Vagina (tissue), 2 donors: ENCODE measurements at places on chromosomes 5 and 9. TPM values are rescaled to one million over a fixed set of nuclear protein-coding genes. Genes with fewer than 3 reads are reported as not detected.

GRCh38 chr5:68319706-68320412, 104.3 kb downstream of the PIK3R1 start:
- no peaks in the 10 kb centered on the region for H3K36me3 ChIP-seq
- H3K4me1 ChIP-seq, result peaks cover 14% of the 10 kb centered on the region
- no peak overlapping the region for H3K4me3 ChIP-seq
- H3K27ac ChIP-seq, result no peak overlapping the region
- no peaks in the 10 kb centered on the region for H3K27me3 ChIP-seq

The C5orf58 gene
- not detected for total RNA-seq

GRCh38 chr5:176639981-176640380, 7.3 kb upstream of the TSPAN17 start:
- no peaks in the 10 kb centered on the region for H3K27me3 ChIP-seq
- DNase-seq, result no peak
- no peaks in the 10 kb centered on the region for H3K4me1 ChIP-seq
- H3K27ac ChIP-seq, result no peak overlapping the region

GRCh38 chr5:29321591-29321990, 1871.9 kb upstream of the CDH6 start:
- H3K4me3 ChIP-seq, result no peak overlapping the region
- H3K4me1 ChIP-seq, result no peaks in the 10 kb centered on the region
- H3K27ac ChIP-seq, result no peak overlapping the region
- H3K36me3 ChIP-seq, result no peaks in the 10 kb centered on the region
- no peak for DNase-seq
- H3K27me3 ChIP-seq, result no peaks in the 10 kb centered on the region

GRCh38 chr9:34689116-34689470, 2.0 kb downstream of the CCL19 start:
- no peaks in the 10 kb centered on the region for H3K27me3 ChIP-seq
- DNase-seq, result no peak
- no peak overlapping the region for H3K4me3 ChIP-seq

DNA sequence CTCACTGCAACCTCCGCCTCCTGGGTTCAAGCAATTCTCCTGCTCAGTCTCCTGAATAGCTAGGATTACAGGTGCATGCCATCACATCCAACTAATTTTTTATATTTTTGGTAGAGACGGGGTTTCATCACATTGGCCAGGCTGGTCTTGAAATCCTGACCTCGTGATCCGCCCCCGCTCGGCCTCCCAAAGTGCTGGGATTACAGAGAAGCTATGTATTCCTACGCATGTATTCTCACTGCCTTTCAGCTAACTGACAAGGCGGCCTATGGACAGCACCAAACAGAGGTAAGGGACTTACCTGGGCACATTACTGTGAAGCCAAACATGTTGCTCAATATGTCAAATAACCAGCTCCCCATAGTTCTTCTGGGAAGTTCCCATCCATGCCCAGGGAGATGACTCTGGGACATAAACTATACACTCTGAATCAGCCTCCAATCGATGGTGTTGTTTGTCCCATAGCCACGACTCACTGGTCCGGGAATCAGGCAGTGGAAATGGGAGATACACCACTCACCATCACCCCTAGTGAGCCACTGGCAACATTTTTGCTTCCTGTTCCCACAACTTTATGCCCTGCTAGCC, 114.6 kb downstream of the SYK start:
- H3K4me3 ChIP-seq, result no peak overlapping the region
- no peaks in the 10 kb centered on the region for H3K36me3 ChIP-seq
- no peak for DNase-seq

DNA sequence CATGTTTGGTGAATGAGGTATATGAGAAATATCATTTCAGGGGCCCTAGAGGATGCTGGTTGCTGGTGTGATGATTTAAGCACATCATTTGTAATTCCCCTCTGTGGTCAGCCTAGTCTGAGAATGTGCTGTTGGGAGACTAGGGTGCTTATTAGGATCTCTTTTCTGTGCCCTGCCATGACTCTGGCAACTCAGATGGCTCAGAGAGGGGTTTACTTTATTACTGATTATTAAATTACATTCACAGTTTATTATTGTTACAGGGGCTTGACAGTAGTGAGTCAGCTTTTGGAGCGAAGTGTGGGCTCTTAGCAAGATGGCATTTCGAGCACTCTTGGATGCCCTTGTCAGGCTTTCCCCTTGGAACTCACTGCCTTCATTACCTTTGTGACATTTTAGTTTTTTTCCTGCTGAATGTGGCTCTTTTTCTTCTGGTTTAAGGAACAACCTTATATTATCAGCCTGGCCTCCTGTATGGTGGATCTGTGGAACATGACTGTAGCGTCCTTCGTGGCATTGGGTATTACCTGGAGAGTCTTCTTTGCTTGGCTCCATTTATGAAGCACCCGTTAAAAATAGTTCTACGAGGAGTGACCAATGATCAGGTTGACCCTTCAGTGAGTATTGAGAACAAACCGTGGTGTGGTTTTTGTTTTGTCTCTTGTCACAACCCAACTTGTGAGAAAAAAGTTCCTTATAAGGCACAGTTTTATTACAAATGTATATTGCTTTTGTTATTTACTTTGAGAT, 33.8 kb downstream of the RCL1 start:
- H3K27me3 ChIP-seq, result no peaks in the 10 kb centered on the region
- H3K36me3 ChIP-seq, result no peaks in the 10 kb centered on the region
- no peak for DNase-seq
- H3K27ac ChIP-seq, result no peak overlapping the region

DNA sequence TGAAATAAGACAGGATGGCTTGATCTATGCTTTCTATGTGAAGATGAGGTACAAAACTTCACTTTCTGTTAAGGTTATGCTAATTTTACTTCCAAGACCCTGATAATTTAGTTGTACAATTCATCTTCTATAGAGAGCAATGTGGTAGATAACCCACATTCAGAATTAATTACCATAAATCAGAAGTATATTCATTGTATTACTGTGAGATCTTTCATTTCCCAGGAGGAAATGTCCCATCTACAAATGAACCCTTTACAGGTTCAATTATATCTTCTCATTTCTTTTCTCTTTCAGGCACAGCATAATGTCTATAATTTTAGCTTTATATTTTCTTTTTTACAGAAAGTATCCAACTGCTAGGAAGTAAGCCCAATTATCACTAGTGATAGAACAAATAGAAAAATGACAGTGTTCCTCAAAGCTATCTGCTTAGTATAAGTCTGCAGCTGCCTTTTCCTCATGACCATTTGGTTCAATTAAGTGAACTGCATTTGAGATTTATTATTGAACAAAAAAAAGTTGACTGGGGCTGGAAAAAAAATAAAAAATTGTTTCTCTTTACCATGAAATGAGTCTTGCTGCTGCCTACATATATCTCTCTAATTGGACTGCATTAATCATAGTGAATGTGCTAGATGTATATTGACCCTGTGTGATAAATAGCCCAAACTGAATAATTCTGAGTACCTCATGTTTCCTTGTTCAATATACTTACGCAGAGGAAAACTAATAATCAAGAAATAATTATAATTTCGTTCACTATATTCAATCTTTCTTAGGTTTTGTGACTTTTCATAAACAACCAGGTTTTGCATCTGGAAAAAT, 1329.4 kb downstream of the PTPRD start:
- no peak for DNase-seq
- H3K4me1 ChIP-seq, result no peaks in the 10 kb centered on the region
- H3K27me3 ChIP-seq, result no peaks in the 10 kb centered on the region
- H3K27ac ChIP-seq, result no peak overlapping the region
- no peaks in the 10 kb centered on the region for H3K36me3 ChIP-seq

DNA sequence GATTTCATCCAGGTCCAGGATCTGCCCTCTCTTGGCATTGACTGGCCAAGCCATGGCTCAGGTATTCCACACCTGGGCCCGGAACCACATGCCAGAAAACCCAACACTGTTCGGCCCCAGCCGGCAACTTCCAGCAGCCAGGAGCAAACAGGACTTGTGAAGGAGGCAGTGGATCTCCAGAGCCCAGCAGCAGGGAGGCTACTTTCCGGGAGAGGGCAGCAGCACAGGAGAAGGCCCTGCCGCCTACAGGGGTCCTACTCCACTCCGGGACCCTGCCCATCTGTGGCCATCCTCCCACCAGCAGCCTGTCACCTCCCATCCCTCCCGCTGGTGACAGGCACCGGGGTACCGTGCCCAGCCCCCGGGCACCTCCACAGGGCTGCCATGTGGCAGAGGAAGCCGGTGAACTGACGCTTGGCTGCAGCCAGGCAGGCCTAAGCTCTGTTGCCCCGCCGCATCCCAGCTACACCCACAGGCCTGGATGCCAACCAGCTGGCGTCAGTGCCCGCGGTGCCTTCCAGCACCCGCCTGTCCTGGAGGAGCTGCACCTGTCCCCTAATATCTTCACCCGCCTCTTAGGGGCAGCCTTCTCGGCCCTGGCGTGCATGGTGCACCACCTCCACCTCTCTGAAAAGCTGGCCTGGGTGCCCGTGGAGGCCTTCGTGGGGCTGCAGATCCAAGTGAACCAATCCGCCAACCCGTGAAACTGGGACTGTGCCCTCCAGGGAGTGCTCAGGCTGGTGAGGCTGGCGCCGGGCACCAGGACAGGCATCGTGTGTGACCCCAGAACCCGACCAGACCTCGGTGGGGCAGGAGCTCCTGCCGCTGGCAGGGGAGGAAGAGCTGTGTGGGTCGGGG, 18.9 kb upstream of the SLC30A5 start:
- no peak overlapping the region for H3K4me3 ChIP-seq
- H3K4me1 ChIP-seq, result no peaks in the 10 kb centered on the region
- no peaks in the 10 kb centered on the region for H3K36me3 ChIP-seq
- DNase-seq, result no peak
- no peaks in the 10 kb centered on the region for H3K27me3 ChIP-seq
- H3K27ac ChIP-seq, result no peak overlapping the region

GRCh38 chr9:127368852-127369402, 28.0 kb upstream of the SLC2A8 start:
- no peaks in the 10 kb centered on the region for H3K36me3 ChIP-seq
- H3K27ac ChIP-seq, result no peak overlapping the region
- no peak overlapping the region for H3K4me3 ChIP-seq

- no peak overlapping the region for H3K4me3 ChIP-seq
- no peak overlapping the region for H3K27ac ChIP-seq
- H3K36me3 ChIP-seq, result no peaks in the 10 kb centered on the region
- H3K27me3 ChIP-seq, result no peaks in the 10 kb centered on the region
- DNase-seq, result peak; percentile 76
- H3K4me1 ChIP-seq, result peaks cover 10% of the 10 kb centered on the region
These were observed 4.8 kb upstream of the SARDH start for GRCh38 chr9:133742849-133743444.

The C9orf50 gene
- total RNA-seq, result not detected

- DNase-seq, result no peak
- no peaks in the 10 kb centered on the region for H3K27me3 ChIP-seq
- no peak overlapping the region for H3K27ac ChIP-seq
- no peaks in the 10 kb centered on the region for H3K36me3 ChIP-seq
- no peak overlapping the region for H3K4me3 ChIP-seq
- no peaks in the 10 kb centered on the region for H3K4me1 ChIP-seq
These were observed 40.9 kb upstream of the F2RL2 start for GRCh38 chr5:76664079-76664478.

DNA sequence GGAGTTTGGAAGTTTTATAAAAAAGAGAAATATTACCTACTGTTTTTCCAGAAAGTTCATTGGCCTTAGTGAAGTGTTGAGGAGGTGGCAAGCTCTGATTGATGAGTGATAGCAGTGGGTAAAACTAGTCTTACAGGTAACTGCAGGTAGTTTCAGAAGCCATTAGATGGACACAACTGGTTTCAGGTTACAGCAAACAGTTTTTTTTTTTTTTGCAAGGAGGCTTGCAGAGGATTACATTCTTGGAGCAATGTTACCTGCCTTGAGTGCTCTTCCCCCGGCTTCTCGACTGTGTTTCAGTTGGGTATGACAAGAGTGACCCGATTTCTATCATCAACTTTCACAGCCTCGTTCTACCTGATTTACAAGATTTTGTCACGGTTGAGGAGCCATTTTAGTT, 333.4 kb downstream of the YTHDC2 start:
- H3K27me3 ChIP-seq, result no peaks in the 10 kb centered on the region
- no peak overlapping the region for H3K4me3 ChIP-seq
- H3K36me3 ChIP-seq, result no peaks in the 10 kb centered on the region
- no peak for DNase-seq
- no peaks in the 10 kb centered on the region for H3K4me1 ChIP-seq

GRCh38 chr5:81751836-81752643, 1.1 kb upstream of the SSBP2 start:
- H3K27me3 ChIP-seq, result no peaks in the 10 kb centered on the region
- H3K27ac ChIP-seq, result peak overlapping the region; percentile 99
- no peak for DNase-seq
- peaks cover 52% of the 10 kb centered on the region for H3K4me1 ChIP-seq

DNA sequence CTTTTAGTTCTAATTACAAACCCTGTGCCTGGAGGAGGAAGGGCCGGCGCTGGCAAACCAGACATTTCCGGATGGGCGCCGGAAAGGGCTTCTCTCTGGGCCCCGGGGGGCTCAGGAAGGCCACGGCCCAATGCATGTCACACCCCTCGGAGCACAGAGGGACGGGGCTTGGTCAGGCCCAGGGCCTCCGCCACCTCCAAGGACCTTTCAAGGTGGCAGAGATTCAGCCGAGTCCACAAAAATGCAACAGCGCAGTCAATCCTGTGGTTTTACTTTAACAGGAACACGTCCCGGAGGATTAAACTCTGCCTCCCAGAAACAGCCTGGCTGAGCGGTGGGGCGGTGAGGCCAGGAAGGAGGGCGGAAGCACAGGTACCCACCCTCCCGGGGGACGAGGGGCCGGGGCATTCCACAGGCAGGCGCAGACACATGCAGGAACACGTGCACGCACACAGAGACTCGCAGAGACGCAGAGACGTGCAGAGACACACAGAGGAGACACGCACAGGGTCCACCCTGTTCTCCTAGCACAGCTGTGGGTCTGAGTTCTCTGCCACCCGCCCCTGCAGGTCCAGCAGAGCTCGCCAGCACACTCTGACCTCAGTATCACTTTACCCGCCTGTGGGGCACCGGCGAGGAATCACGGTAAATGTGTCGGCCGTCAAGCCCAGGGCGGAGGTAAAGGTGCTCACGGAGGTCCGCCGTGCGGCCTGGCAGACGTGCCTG, 23.0 kb downstream of the SLC9A3 start:
- peaks cover 16% of the 10 kb centered on the region for H3K4me1 ChIP-seq
- no peaks in the 10 kb centered on the region for H3K27me3 ChIP-seq
- no peak for DNase-seq

DNA sequence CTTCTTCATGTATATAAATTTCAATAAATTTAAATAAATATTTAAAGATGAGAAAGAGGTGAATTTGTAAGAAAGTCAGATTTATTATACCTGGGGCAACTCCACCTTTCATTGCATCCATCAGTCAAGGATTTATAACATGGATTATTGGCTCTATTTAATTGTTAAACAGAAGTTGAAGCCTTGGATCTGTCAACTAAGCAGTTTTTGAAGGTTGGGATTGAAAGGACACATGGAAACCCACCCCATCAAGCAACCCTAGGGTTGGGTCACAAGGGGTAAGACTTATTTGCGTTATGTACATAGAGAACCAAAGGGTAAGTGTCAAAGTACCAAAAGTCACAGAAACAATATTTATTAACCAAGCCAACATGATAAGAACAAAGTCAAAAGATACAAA, 342.5 kb downstream of the ELAVL2 start:
- no peak overlapping the region for H3K27ac ChIP-seq
- no peak for DNase-seq
- H3K4me1 ChIP-seq, result no peaks in the 10 kb centered on the region
- H3K36me3 ChIP-seq, result no peaks in the 10 kb centered on the region
- H3K27me3 ChIP-seq, result no peaks in the 10 kb centered on the region
- H3K4me3 ChIP-seq, result no peak overlapping the region

- no peak for DNase-seq
- no peak overlapping the region for H3K27ac ChIP-seq
- no peaks in the 10 kb centered on the region for H3K27me3 ChIP-seq
- H3K36me3 ChIP-seq, result no peaks in the 10 kb centered on the region
These were observed 283.6 kb downstream of the EBF1 start for GRCh38 chr5:158816011-158816696.

GRCh38 chr5:140073296-140073695, 30.2 kb upstream of the NRG2 start:
- H3K4me1 ChIP-seq, result no peaks in the 10 kb centered on the region
- H3K36me3 ChIP-seq, result no peaks in the 10 kb centered on the region
- DNase-seq, result no peak
- H3K27me3 ChIP-seq, result no peaks in the 10 kb centered on the region

The CDX1 gene
- not detected for total RNA-seq
